ENCODE measurements at places on chromosomes 12 and 14.

- DNase-seq: no peak
Measured at GRCh38 chr12:112887550-112887949, 19.2 kb upstream of the OAS1 start.

- peak; percentile 82 for DNase-seq
Measured at GRCh38 chr12:11812586-11813437, 163.3 kb downstream of the ETV6 start.

DNA sequence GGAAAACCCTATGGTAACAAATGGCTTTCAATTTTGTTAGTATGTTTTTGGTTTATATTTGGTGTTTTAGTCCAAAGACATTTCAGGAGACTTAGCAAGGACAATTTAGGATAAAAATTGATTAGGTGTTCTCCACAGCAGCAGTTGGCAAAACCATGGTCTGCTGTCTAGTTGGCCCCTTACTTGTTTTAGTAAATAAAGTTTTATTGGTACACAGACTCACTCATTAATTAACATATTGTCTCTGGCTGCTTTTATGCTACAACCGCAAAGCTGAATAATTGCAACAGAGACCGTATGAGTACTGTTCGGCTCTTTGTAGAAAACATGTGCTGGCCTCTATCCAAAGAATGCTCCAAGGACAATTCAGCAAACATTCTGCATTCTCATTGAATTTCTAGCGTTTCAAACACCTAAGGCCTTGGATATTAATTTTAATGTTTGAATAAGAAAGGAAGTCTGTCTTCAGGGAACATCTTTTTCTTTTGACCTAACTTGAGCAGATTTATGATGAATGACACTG lies 77.7 kb downstream of the CCDC92 start:
- no peak for DNase-seq

DNA sequence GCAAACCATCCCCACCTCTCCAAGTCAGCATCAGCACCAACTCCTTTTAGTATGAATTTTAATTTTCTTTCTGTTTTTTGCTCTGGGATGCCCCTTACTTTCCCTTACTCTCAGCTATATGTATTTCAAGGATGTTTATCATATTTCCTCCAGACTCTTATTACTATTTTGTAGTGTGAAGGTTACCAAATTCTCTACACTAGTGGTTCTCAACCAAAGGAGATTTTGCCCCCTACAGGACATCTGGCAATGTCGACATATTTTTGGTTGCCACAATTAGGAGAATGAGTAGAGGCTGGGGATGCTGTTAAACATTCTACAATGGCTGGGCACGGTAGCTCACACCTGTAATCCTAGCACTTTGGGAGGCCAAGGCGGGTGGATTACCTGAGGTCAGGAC lies 29.1 kb upstream of the SOS2 start:
- no peak for DNase-seq

GRCh38 chr12:76199808-76200207 lies 115.3 kb upstream of the NAP1L1 start:
- DNase-seq: no peak

DNA sequence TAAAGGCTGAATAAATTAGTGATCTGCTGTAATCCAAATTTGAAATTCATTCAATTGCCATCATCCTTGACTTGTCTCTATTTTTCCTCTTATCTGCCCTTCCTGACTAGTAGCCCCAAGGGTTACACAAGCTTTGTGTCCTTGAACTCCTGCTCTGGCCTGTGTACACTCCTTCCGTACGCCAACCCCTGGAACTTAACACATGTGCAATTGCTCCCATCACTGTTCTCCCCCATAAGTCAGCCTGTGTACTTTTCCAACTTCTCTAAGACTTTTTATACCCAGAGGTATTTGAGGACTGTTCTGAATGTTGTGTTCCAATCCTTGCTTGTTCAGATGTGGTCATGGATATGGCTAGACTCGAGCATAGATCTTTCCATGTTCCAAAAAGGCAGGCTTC lies 171.1 kb upstream of the G2E3 start:
- DNase-seq: no peak

DNA sequence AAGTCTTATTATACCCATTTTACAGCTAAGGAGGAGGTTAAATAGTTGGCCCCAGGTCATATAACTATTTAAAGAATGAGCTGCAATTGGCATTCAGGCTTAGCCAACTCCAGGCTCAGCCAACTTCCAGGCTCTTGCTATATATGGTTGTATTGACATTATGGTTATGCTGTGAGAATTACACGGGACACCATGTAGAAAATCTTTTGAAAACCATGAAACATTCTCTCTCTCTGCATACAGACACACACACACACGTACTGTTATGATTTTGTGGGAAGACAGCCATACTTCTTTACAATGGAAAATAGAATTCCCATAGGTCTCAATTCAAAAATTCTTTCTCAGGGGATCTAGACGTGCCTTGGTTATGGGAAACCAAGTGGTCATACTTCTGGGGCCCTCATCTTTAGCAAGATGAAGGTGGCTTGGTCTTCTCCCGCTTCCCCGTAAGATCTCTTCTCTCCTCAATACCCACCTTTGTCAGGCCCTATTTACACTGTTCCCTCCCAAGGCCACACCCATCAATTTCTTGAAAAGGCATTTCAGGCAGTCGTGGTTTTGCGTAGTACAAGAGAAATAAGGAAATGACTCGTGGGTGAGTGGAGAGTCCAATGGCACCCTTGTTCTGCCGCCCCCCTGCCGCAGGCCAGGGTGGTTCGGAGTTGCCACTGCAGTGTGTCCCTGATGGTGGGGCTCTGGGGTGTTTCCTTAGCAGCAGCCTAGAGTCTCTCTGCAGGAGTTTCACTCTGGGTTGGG lies 10.0 kb upstream of the GPRC5A start:
- no peak for DNase-seq

DNA sequence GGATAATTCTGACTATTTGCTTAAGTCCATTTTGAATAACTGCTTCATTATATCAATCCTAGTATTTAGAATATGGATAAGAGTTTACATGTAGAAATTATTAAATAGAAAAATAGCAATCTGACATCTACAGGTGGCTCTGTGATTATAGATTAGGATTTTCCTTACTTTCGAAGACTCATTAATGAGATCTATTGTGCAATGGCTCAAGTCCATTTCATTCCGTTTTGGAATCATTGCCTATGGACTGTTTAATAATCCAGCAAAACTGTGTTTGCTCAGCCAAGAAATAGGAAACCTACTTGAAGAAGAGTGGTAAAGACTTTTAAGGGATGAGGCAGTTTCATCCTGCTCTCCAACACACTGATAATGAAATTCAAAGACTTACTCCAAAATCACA lies 67.8 kb upstream of the SSTR1 start:
- no peak for DNase-seq

- DNase-seq: no peak
Measured at GRCh38 chr12:24840046-24840800, 108.7 kb downstream of the BCAT1 start.

GRCh38 chr12:79933532-79934264 lies 1.2 kb downstream of the PPP1R12A start:
- DNase-seq: peak; percentile 6

GRCh38 chr14:78091361-78091760 lies 78.8 kb upstream of the NRXN3 start:
- DNase-seq: peak; percentile 31

GRCh38 chr12:99600388-99600787 lies 47.2 kb upstream of the GARIN6 start:
- DNase-seq: peak; percentile 24

DNA sequence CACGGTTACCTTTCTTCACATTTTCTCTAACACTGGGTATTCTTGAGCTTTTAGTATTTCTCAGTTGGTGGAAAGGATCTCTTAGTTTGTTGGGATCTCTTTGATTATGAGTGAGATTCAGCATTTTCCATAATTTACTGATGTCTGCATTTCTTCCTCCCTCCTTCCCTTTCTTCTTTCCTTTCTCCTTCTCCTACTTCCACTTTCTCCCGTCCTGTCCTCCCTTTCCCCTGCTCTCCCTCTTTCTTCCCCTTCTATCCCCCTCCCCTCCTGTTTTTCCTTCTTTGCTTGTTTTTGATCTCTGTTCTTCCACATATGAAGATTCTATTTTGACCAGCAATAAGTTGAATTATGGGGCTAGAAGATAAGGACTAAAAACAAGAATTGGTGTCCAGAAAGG lies 66.9 kb downstream of the FUT8 start:
- no peak for DNase-seq

GRCh38 chr12:114342656-114343055 lies 63.3 kb downstream of the TBX5 start:
- no peak for DNase-seq

GRCh38 chr14:60632257-60632656 lies 17.0 kb downstream of the SIX1 start:
- no peak for DNase-seq

DNA sequence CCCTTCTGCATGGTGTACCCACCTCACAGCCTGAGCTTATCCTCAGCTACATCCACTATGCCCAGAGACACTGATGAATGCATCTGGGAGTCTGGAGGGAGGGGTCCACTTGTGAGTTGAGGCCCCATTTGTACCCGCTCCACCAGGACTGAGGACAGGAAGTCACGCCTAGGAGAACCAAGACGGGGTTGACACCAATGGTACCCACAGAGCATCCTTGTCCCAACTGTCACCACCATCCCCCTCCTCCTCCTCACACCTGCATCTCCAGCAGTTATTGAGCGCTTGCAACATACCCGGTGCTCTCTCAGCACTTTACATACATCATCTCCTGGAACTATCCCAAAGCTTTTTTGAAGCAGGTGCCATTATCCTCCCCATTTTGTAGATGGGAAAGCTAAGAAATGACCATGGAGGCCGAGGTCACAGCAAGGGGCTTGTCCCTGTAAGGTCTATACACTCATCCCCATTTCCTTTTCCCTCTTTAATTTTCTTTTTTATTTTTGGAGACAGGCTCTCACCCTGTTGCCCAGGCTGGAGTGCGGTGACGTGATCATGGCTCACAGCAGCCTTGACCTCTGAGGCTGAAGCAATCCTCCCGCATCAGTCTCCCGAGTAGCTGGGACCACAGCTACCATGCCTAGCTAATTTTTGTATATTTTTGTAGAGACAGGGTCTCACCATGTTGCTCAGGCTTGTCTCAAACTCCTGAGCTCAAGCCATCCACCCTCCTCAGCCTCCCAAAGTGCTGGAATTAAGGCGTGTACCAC lies 31.7 kb downstream of the DGLUCY start:
- no peak for DNase-seq

DNA sequence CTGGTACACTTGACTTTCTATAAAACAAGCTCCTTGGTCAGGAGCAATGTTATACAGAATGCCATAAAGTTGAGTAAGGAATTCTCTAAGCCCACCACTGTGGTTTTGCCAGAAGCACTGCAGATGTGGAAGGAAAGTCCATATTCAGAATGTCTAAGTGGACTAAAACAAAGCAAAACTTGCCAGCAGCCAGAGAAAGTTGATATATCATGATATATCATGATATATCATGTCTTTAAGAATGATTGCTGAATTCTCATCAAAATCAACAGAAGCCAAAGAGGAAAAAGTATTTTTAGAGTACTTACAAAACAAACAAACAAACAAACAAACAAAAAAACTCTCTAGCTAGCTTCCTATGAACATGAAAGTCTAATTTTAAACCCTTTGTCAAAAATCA lies 424.8 kb upstream of the OR4E1 start:
- no peak for DNase-seq

DNA sequence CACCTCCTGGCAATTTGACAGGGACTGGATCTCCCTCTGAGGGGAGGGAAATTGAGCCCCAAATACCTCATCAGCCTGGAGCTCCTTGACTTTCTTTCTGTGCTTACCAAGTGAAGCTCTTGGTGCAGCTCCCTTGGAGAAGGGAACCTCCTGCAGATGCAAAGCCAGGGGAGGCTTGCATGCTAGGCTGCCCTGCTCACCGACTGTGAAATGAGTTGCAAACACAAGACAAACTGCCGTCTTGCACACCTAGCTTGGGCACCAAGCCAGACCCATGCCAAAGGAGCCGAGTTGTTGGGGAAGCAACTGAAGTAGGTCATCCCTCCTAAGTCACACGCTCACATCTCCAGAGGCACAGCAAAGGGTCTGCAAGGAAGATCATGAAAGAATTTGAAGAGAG lies 95.2 kb downstream of the GTF2A1 start:
- DNase-seq: no peak

GRCh38 chr12:122471324-122472226 lies 29.2 kb downstream of the ZCCHC8 start:
- DNase-seq: peak; percentile 4

- peak; percentile 76 for DNase-seq
Measured at GRCh38 chr12:57175428-57176138, 28.2 kb upstream of the LRP1-AS start.

- no peak for DNase-seq
Measured at GRCh38 chr14:32010604-32011125, 66.4 kb upstream of the ARHGAP5 start.

DNA sequence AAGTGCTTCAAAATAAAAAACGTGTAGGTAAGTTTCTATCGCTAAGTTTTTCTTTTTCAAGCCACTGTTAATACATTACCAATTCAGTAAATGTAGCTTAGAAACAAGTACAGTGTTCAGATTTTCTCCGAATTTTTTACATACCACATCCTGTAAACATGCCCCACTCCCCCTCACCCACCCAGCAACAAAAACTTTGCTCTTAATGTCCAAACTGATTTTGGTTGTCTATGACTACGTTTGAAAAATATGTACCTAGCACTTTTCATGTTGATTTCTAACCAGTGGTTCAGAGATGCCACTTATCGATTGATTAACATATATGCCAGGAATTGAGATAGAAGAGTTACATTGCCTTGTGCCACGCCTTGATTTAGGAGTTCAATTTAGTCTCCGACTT lies 663 bp upstream of the LIN7A start:
- DNase-seq: no peak

All from retina (tissue), 1 donor.